Stimulated activated CD8-positive, alpha-beta memory T cell treated with anti-CD3 and anti-CD28 coated beads, Interleukin-15, amount 100 ng/mL, for 48 hours (primary cell): ENCODE measurements at places on chromosomes 3 and 15.

DNA sequence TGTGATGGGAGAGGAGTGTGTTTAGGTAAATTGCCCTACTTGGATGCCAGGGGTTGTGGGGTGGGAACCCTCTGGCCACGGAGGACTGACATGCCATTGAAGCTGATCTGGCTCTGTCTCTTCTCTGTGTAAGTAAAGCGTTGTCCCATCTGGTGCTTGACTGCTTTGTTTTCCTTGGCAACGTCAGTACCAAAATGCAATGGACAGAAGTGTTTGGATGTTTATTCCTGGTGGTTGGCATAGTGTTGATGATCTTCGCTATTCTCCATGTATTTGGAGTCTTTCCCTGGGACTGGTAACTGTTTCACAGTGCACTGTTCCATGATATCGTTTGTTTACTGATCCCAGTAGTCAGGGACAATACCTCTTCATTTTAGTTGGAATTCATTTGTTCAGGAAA lies 130.5 kb upstream of the MCTP2 start:
- DNase-seq = no peak

GRCh38 chr3:181432992-181433391 lies 278.7 kb upstream of the SOX2 start:
- DNase-seq = no peak

- DNase-seq = no peak
Measured at GRCh38 chr15:82921939-82922338, 30.6 kb downstream of the HOMER2 start.

DNA sequence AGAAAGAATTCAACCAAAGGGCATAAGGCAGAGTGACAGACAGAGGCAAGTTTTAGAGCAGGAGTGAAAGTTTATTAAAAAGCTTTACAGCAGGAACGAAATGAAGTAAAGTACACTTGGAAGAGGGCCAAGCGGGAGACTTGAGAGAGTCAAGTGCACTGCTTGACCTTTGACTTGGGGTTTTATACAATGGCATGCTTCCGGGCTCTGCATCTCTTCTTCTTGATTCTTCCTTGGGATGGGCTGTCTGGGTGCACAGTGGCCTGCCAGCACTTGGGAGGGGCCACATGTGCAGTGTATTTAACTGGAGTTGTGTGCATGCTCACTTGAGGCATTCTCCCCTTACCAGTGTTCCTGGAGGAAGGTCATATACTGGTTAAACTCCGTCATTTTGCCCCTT lies 30.4 kb upstream of the KLHL25 start:
- DNase-seq = no peak

DNA sequence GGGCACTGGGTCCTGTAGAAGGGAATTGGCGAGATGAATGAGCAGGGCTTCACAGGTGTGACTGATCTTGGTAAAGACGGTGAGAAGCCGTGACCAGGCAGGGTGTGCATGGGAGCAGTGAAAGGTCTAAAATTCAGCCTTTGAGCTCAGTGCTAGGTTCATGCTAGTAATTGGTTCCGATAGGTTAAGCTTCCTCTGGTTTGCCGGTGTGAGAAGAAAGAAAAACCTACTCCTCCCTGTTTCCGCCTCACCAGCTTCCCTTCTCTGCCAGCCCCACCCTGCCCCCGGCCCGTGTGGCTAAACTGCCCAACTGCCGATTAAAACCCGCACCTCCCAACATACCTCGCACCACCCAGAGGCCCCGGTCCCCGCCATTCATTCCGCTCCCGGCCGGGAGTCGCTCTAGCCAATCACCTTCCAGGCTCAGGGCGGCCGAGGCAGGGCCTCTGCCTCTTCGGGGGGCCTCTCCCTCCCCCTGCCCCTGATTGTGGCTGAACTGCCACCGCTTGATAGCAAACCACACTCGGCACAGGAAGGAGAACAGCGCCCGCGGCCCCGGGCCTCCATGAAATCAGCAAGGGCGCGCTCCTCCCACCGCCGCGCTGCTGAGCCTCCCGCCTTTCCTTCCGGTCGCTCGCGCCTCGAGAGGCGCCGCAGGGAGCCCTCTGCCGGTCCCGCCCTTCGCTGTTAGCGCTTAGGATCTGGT lies 7.3 kb upstream of the NRROS start:
- DNase-seq = peak; percentile 87

- no peak for DNase-seq
Measured at GRCh38 chr3:178206521-178206920, 329.7 kb upstream of the KCNMB2 start.

GRCh38 chr15:95498961-95499360 lies 831.5 kb upstream of the NR2F2 start:
- DNase-seq = no peak

- DNase-seq = no peak
Measured at GRCh38 chr3:175107231-175107630, 248.1 kb downstream of the NAALADL2 start.

GRCh38 chr15:29305556-29305955 lies 35.9 kb upstream of the NSMCE3 start:
- no peak for DNase-seq

- DNase-seq = no peak
Measured at GRCh38 chr3:142027300-142027699, 122.0 kb downstream of the TFDP2 start.

DNA sequence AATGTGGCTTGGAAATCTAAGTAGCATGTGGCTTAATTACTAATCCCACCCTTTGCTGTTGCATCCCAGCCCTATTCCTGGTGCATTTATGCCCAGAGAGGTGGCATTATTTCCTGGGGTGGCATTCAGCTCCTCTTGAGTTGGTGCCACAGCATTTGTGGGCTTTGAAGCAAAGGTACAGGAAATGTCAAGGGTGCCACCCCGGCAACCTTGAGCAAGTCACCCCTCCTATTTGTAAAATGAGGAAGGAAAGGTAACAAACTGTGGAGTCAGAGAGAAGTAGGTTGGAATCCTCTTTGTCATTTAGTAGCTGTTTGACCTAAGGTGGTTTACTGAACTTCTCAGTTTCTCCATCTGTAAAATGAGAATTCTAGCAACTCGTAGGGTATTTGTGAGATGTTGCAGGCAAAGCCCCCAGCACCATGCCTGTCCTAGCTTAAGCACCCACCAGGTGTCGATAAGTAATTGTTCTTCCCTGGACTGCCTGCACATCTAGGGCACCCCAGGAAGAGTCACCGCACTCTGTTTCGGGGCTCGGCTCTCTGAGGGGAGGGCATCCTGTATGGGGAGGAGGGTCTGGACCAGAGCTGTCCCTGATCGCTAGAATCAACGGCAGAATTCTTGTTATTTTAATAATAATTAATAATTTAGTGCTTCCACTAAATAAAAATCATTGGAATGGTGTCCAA lies 17.1 kb downstream of the ISG20 start:
- no peak for DNase-seq

- DNase-seq = peak; percentile 50
Measured at GRCh38 chr15:90037961-90038631, 37.0 kb downstream of the ZNF710 start.

GRCh38 chr3:128559486-128560225 lies 66.7 kb upstream of the GATA2 start:
- DNase-seq = no peak

DNA sequence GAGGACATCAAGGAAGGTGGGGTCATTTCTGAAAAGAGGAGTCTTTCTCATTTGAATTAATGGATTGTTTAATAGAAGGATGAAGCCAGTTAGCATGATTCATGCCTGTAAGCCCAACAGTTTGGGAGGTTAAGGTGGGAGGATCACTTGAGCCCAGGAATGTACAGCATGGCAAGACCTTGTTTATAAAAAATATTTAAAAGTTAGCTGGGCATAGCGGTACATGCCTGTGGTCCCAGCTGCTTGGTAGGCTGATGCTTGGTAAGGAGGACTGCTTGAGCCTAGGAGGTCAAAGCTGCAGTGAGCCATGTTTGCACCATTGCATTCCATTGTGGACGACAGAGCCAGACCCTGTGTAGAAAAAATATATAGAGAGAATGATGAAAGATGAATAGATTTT lies 165.5 kb downstream of the ALCAM start:
- DNase-seq = no peak

GRCh38 chr3:70829092-70829491 lies 516.7 kb upstream of the MDFIC2 start:
- DNase-seq = no peak

GRCh38 chr3:138200424-138200823 lies 13.3 kb downstream of the ARMC8 start:
- no peak for DNase-seq

DNA sequence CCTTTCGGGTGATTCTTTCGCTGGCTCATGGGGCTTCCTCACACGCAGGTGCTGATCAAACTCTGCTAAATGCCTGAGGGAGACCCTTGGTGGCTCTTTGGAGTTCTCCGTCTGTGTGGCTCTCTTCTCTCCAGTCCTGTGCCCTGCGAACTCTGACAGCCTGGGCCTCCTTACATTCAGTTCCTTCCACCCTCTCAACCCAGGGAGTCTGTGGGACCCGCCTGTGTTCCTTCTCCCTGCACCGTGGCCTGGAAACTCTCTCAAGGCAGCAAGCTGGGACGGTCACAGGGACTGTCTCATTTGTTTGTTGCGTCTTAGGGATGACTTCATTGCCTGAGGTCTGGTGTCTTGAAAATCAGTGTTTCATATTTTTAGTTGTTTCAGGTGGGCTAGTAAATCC lies 37.0 kb upstream of the CORO2B start:
- no peak for DNase-seq

DNA sequence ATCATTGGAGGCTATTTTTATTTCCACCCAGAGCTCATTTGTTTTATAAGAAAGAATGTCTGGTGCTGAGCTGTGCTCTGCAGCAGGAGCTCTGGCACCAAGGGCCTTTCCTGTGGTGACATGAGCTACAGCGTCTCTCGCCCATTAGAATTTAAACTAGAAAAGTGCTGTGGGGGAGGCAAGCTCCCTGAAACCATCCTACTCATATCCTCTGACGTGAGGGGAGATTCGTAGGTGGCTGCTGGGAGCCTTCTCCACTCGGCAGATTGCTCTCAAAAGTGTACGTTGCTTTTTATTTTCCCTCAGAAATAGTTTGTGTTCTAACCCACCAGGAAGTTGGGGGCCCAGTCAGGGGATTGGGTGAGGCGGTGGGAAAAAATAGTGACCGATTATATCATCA lies 76.3 kb upstream of the ARHGEF3 start:
- peak; percentile 54 for DNase-seq

DNA sequence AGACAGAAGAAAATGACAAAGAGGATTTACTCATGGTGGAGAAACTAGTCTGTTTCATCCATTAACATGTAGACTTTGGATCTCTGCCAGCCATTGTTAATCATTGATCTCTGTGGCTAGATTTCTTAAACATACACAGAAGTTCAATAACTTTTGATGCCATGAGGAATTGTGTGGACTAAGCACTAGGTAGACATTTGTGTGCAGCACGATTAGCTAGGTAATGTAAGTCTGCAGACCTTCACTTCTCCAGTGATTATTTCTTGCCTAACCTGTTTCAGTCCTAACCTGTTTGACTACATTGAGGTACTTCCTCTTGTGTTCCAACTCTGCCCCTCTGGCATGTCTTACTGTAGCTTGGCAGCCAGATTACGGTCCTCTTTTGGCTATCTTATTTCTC lies 928.5 kb upstream of the ROBO1 start:
- DNase-seq = no peak
